Smooth muscle cell of the pulmonary artery (primary cell): ENCODE measurements at places on chromosomes 1 and 21. TPM values are rescaled to one million over a fixed set of nuclear protein-coding genes. Genes with fewer than 3 reads are reported as not detected.

ERG gene
- total RNA-seq = 10.8 and 26.9 TPM in 2 replicates

TMEM9 gene
- 66.0 and 78.4 TPM in 2 replicates for total RNA-seq

PADI4 gene
- not detected in 2 replicates for total RNA-seq

NR0B2 gene
- total RNA-seq = not detected in 2 replicates

DLGAP3 gene
- 0.07 TPM in 1 of 2 replicates, not detected in the other for total RNA-seq

COL6A2 gene
- 3,111 and 4,259 TPM in 2 replicates for total RNA-seq

TNNT2 gene
- total RNA-seq = under 0.01 TPM in 1 of 2 replicates, not detected in the other

CYP4B1 gene
- not detected in 2 replicates for total RNA-seq

ABCD3 gene
- total RNA-seq = 39.5 and 49.2 TPM in 2 replicates

SPRR2B gene
- not detected in 2 replicates for total RNA-seq

MIER1 gene
- 23.7 and 29.7 TPM in 2 replicates for total RNA-seq

HMGCL gene
- total RNA-seq = 53.0 and 58.0 TPM in 2 replicates

TEX50 gene
- not detected in 2 replicates for total RNA-seq

LRRIQ3 gene
- total RNA-seq = 0.46 and 0.56 TPM in 2 replicates

CA14 gene
- total RNA-seq = not detected in 2 replicates

TSPAN2 gene
- 0.07 and 0.30 TPM in 2 replicates for total RNA-seq

RHOU gene
- 0.91 and 1.1 TPM in 2 replicates for total RNA-seq

OVAAL gene
- not detected in 2 replicates for total RNA-seq

UBASH3A gene
- not detected in 2 replicates for total RNA-seq

ADCY10 gene
- total RNA-seq = under 0.01 and 0.03 TPM in 2 replicates

WDR77 gene
- 26.7 and 35.2 TPM in 2 replicates for total RNA-seq

ERICH3 gene
- total RNA-seq = not detected in 2 replicates

OPTC gene
- not detected in 2 replicates for total RNA-seq

LRRC39 gene
- total RNA-seq = 0.56 and 0.59 TPM in 2 replicates

ARF1 gene
- 317 and 342 TPM in 2 replicates for total RNA-seq

MX1 gene
- 3.1 and 6.6 TPM in 2 replicates for total RNA-seq

SERPINC1 gene
- total RNA-seq = 0.07 TPM in 1 of 2 replicates, not detected in the other

PDC gene
- 0.07 TPM in 1 of 2 replicates, not detected in the other for total RNA-seq

CD2 gene
- total RNA-seq = not detected in 2 replicates

CRYAA gene
- total RNA-seq = not detected in 2 replicates

HP1BP3 gene
- total RNA-seq = 195 and 241 TPM in 2 replicates

PRR9 gene
- total RNA-seq = 0.23 TPM in 1 of 2 replicates, not detected in the other

NFIA gene
- total RNA-seq = 8.3 and 13.6 TPM in 2 replicates

NTNG1 gene
- 1.6 and 6.4 TPM in 2 replicates for total RNA-seq

USP48 gene
- 46.3 and 48.4 TPM in 2 replicates for total RNA-seq

COA7 gene
- total RNA-seq = 11.3 and 18.9 TPM in 2 replicates

CASZ1 gene
- 0.26 and 0.50 TPM in 2 replicates for total RNA-seq

KRTAP10-8 gene
- not detected in 2 replicates for total RNA-seq

LCE1F gene
- total RNA-seq = not detected in 2 replicates

BGLAP gene
- 0.26 and 0.50 TPM in 2 replicates for total RNA-seq

SH2D1B gene
- total RNA-seq = not detected in 2 replicates

SYT14 gene
- 0.13 and 9.1 TPM in 2 replicates for total RNA-seq

CENPL gene
- 9.5 and 12.5 TPM in 2 replicates for total RNA-seq
